Stimulated activated CD8-positive, alpha-beta memory T cell treated with anti-CD3 and anti-CD28 coated beads, Interleukin-4, amount 100 ng/mL, for 1 hour (primary cell): ENCODE measurements at places on chromosomes 12 and 14.

GRCh38 chr12:77222336-77222735 is 157.0 kb upstream of the E2F7 start:
- no peak for DNase-seq

GRCh38 chr14:96757456-96757855 is 39.7 kb upstream of the VRK1 start:
- no peak for DNase-seq

DNA sequence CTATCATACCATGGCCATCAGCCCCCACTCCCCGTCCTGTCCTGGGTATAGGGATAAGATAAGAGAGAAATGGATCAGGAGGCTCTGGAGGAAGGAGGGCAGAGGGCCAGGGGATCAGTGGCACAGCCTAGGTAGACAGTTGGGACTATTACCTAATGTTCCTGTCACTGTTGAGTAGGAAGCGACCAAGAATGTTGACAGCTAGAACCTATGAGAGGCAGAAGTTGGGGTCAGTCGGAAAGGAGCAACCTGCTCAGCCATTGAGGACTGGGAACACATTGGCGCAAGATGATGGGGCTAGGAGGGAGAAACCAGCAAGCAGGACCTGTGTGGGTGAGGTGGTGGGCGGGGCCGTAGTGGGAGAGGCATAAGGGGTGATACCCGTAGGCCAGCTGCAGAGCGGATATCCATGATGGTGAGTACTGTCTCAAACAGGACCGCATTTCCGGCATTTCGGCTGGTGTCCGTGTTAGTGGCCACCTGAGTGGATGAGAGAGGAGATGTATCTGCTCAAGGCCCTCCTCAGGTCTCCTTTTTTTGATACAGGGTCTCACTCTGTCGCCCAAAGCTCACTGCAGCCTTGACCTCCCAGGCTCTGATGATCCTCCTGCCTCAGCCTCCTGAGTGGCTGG is 3.3 kb downstream of the AP1G2 start:
- no peak for DNase-seq

- DNase-seq: no peak
Observed at GRCh38 chr12:76026643-76027063, 4.9 kb downstream of the PHLDA1 start.

- DNase-seq: no peak
Observed at GRCh38 chr14:102028733-102029132, 58.1 kb downstream of the HSP90AA1 start.

DNA sequence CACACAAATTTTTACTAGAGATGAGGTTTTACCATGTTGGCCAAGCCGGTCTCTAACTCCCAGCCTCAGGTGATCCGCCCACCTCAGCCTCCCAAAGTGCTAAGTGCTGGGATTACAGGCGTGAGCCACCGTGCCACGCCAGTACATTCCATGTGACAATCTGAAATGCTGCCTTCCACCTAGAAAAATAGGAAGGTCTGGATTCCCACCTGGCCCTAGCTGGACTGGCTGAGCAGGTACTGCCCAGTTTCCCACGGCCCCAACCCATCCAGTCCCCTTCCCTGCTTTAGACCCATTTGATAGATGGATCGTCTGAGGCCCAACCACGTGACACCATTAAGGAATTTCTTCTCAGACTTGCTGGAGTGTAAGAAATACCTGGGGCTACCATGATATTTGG is 55.4 kb downstream of the KDM2B start:
- DNase-seq: no peak
